Activated gamma-delta T cell treated with Interleukin-2 at 50 U/mL for 16 hours (primary cell): ENCODE measurements at places on chromosomes 12 and 14.

GRCh38 chr14:74912111-74912510 lies 10.9 kb downstream of the RPS6KL1 start:
- DNase-seq = no peak

DNA sequence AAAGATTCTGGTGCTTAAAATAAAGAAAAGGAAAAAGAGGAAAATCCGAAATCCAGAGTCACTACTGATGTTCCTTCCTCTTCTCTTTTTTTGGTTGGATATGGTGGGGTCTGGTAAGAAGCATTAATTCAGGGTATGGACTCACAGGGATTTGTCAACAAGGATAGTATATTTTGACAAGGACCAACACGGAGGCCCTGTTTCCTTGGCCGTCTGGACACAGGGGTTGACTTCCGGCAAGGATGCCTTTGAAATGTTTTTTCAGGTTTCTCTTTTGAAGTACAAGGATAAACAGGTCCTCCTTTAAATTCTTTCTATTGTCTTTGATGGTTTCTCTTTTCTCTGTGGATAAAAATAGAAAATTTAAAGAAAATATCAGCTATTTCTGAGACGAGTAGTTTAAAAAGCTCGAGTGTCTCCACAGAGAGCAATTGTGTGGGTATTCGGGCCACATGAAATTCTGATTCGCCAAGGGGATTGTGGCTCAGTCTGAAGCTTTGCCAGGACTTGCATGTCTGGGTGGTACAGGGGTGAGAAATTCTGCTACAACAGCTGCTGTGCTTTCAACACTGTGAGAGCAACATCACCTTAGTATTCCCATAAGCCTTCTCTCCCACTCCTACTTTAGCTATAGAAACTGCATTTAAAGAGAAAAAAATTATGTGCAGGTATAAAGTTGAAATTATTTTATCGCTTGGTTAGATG lies 88.5 kb upstream of the CSRP2 start:
- no peak for DNase-seq

DNA sequence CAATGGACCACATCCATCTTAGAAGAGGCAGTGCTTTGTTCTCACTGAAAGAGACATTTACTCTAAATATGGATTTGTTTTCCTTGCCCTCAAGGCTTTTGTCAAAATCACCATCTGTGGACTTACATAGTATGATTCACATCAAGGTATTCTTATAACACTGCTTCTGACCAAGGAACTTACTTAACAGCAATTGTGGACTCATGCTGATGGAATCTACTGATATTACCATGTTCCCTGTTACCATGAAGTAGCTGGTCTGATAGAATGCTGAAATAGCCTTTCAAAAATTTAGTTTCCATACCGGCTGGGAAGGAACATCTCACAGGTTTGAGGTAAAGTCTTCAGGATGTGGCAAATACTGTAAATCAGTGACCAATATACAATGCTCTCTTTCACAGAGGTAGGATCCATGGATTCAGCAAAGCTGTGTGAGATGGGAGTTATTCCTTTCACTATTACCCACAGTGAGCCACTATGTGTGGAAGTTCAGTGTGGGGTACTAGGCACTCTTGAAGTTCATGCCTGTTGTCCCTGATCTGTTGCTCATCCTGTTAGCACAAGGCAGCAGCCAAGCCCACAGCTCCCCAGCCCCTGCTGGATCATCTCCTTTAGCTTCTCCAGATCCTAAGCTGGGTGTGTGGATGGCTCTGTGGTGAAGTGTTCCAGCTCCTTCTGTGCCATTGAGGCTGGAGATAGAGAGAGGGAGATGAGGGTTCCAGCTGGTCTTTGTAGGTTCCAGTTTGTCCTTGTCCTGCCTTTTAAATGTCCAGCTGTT lies 126.4 kb downstream of the ATP23 start:
- DNase-seq = no peak

DNA sequence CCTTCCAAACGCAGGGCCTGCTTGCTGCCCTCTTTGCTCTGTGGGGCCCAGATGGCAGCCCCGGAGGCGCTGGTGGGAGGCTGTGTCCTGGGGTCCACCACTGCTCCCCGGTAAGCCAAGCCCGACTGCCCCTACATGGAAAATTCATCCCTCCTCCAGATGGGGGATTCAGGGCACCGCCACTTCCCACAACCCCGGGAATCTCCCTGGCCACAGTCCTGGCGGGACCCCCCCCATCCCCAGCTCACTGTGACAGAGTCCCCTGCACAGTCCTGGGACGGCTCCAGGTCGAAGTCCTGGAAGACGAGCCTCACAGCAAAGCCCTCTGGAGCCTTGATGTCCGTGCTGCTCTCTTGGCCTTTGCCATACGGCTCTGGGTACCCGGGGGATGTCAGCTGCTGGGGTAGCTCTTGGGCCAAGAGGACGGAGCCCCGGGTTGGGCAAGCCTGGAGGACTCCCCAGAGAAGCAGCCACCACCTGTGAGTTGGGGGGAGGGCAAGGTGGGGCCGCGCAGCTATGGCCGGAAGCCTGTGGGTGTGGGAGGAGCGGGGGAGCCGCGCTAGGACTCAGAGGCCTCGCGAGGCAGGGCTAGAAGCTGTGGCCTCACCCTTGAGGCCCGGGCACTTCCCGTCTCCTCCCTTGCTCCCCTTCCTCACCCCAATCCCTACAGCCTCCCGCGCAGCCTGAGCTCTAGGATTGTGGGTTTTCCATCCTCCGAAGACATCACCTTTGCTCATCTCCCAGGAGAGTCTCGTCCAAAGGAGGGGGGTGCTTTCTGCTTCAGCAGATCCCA lies 815 bp downstream of the C1RL start:
- DNase-seq = peak; percentile 77

DNA sequence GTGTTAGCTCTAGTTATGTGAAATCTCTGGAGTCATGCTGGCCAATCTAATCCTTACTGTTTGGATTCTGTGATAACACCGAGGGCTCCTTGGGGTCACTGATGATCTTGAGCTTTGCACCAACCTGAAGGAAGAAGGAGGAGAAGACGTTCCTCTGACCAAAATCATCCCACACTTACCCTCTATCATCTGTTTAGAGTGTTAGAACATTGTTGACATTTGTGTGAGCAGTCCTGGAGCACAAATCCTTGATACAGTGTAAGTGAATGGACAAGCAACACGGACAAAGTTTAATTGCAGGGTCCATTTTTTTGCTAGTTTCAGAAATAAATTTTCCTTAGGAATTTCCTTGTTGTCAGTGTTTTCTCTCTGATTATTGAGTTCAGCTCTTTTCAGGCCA lies 181.7 kb downstream of the AKAP6 start:
- DNase-seq = no peak
